Sigmoid colon (tissue), 7 donors: ENCODE measurements at places on chromosomes 16 and 17. TPM values are rescaled to one million over a fixed set of nuclear protein-coding genes. Genes with fewer than 3 reads are reported as not detected.
A peak's percentile ranks its signal among the peaks of the same experiment; 100 is the strongest.

FAM20A gene
- total RNA-seq: 5.4 TPM

STXBP4 gene
- 23.9 TPM for total RNA-seq

CCL4L2 gene
- not detected for total RNA-seq

PSMD11 gene
- total RNA-seq: 43.9 TPM

OTOP2 gene
- 0.55 TPM for total RNA-seq

DNA sequence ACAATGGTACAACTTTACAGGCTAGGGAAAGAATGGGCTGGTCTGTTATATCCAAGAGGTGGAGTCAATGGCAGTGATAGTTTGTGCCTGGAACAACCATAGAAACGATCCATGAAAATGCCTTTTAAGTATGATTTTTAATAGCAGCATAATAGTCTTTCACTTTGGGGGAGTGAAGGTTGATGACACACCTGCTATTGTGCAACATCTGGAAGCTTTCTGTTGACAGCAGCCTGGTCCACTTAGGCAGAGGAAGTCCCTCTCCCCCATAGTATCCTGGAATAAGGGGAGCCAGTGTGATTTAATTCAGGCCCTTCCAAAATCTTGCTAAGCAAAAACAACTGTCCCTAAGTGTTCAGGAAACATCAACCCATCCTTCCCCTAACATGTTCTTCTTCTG is 56.3 kb upstream of the HS3ST4 start:
- DNase-seq: no peak

GRCh38 chr16:49749816-49750215 is 106.1 kb downstream of the ZNF423 start:
- DNase-seq: no peak

- peak; percentile 86 for DNase-seq
These were observed 1.7 kb upstream of the ANKRD13B start for GRCh38 chr17:29591146-29591736.

GRCh38 chr17:42111871-42112551 is 503 bp downstream of the DHX58 start:
- peak; percentile 79 for DNase-seq

DNA sequence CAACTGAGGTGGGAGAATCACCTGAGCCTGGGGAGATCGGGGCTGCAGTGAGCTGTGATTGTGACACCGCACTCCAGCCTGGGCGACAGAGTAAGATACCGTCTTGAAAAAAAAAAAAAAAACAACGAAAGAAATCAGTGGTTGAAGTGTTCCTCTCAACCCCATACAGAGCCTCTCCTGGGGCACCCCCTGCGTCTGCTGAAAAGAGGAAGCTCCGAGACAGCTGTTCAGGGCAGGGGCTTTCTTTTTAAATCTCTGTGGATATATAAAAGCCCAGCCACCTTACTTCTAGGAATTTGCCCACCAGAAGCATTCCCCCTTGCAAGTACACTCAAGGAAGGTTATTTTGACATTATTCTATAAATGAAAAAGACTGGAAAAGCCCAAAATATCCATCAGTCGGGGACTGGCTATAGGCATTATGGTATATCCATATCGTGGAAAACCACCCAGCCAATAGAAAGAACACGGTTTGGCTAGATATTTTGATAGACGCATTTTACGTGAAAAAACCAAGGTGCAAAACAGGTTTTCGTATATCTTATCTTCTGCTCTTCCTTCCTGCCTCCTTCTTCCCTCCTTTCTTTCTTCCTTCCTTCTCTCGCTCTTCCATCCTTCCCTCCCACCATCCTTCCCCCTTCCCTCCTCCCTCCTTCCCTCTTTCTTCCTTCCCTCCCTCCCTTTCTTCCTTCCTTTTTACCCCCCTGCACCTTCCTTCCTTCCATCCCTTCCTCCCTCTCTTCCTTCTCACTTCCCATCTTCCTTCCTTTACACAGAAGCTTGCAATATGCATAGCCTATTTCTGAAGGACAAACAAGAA is 9.2 kb upstream of the CCL22 start:
- no peak for DNase-seq
